ENCODE measurements at places on chromosomes 13 and 19.
A peak's percentile ranks its signal among the peaks of the same experiment; 100 is the strongest.

DNA sequence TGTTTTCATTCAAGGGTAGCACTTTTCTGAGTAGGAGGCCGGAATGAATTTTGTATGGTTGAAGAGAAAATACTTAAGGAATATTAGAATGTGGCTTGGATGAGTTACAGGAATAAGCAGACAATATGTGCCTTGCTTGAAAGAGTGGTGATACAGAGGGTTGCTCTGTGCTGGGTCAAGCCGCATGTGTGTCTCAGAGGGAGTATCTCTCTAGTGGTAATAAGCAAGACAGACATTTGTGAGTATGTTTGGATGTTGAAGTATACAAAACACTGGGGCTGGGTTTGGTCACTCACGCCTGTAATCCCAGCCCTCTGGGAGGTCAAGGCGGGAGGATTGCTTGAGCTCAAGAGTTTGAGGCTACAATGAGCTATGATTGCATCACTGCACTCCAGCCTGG, 103.9 kb downstream of the LMO7 start:
- DNase-seq: no peak

GRCh38 chr13:35343417-35343816, 133.1 kb downstream of the MAB21L1 start:
- DNase-seq: no peak

- peak; percentile 13 for DNase-seq
Measured at GRCh38 chr13:102195566-102196462, 206.0 kb downstream of the FGF14 start.

GRCh38 chr13:22926748-22927400, 253.9 kb upstream of the SGCG start:
- DNase-seq: no peak

- no peak for DNase-seq
Measured at GRCh38 chr13:21673539-21673788, 2.6 kb downstream of the FGF9 start.

- DNase-seq: peak; percentile 75
Measured at GRCh38 chr13:49927755-49928154, 8.4 kb downstream of the SPRYD7 start.

- DNase-seq: peak; percentile 61
Measured at GRCh38 chr13:80030491-80030890, 310.4 kb downstream of the SPRY2 start.

GRCh38 chr13:20401931-20402856, 123.5 kb downstream of the CRYL1 start:
- DNase-seq: peak; percentile 39

DNA sequence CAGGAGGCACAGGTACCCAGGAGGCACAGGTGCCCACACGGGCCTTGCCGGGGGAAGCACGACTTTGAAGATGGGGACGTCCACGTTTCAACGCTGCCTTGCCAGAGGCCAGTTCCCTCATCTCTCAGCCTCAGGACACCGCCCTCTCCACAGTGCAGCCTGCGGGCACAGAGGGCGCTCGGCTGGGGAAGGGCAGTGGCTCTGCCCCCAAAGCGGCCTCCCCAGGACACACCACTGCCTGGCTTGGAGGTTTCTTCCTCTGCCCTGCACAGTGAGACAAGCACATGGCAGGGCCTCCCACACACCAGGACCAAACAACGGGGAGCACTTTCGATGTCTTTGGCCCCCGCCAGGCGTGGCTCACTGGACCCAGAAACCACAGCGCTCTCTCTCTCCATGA, 73.0 kb downstream of the RASA3 start:
- DNase-seq: no peak

- no peak for DNase-seq
Measured at GRCh38 chr13:78689011-78689410, 30.1 kb upstream of the OBI1 start.

DNA sequence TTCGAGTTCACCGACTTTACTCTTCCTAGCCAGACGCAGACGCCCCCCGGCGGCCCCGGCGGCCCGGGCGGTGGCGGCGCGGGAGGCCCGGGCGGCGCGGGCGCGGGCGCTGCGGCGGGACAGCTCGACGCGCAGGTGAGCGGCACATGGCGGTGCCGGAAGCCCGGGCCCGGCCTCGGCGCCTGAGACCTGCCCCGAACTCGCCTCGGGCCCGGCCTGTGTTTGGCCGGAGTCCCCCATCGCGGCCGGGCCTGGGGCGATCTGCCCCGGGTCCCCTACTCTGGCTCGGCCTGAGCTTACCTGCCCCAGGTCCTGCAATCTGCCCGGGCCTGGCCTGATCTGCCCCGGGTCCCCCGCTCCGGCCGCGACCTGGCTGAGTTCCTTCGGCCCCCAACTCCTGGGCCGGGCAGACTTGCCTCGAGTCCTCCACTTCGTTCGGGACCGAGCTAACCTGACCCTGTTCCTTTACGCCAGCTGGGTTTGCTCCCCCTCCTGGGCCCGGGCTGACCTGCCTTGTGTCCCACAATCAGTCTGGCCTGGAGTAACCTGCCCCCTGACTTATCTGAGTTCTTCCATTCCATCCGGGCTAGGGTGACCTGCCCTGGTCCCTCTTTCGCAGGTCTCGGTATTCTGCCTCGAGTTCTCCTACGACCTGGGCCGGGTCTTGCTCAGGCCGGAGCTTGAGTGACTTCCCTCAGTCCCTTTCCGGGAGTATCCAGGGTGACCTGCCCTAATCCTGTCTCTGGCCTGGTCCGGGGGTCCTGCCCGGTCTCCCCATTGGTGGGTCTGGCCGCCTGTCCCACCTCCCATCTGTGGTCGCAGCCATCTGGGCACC, 764 bp downstream of the UPF1 start:
- DNase-seq: peak; percentile 30

- peak; percentile 85 for DNase-seq
Measured at GRCh38 chr19:54231077-54231931, 8.5 kb upstream of the LILRB3 start.

DNA sequence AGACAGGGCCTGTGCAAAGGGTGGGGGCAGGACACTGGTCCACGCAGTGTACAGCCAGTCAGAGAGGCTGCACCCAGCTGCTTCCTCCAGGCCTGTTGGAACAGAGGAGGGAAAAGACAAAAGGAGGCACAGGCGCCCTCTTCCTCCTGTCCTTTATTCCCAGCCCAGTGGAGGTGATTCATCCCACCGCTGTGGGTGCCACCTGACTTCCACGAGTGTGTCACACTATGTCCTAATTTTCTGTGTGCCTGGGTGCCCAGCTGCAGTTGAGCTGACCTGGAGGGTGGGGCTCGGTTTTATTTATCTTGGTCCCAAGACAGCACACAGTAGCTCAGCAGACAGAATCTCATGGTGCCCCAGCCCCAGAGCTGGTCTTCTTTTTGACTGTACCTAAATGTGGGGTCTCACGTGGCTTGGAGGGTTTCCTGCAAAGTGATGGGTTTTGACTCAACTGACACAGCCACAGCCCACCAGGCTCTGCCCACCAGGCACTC, 9.0 kb downstream of the EPS15L1 start:
- peak; percentile 72 for DNase-seq

GRCh38 chr13:102945886-102946285, 100.1 kb downstream of the ERCC5 start:
- DNase-seq: no peak

DNA sequence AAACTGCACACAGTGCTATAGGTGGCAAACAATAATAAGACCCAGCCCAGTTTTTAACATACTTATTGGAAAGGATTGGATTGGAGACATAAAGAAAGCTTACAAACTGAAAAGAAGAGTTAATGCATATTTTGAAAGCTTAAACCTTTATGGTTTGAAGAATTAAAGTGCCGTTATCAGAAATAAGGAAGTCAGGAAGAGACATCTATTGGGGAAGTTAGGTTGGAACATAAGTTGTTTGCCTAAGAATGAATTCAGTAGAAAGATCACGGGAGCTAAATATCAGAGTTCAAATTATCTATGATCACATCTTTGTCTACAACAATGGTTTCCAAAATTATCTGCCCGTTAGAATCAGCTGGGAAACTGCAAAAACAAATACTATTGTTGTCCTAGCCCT, 767.9 kb downstream of the PCDH9 start:
- no peak for DNase-seq

- no peak for DNase-seq
Measured at GRCh38 chr13:100594731-100595130, 6.1 kb upstream of the GGACT start.

GRCh38 chr19:41863209-41863931, 3.3 kb downstream of the RPS19 start:
- DNase-seq: no peak

GRCh38 chr13:113794086-113794485, 35.1 kb downstream of the TMEM255B start:
- DNase-seq: no peak

DNA sequence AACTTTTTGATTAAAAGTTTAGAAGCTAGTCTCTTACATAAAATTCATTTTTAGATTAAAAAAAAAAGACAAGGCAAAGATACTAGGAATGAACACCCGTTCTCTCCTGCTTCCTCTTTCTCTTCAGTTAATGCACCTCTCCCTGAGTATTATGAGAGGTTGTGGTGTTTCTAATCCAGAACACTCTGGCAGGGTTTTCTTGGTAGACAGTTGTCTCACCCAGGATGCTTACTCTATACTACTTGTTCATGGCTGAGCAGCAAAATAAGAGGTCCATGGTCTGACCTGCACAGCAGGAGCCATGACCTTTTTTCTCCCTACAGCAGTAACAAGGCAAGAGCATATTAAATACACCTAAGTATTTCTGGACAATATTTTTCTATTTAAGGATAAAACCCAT, 62.0 kb downstream of the MICU2 start:
- no peak for DNase-seq

DNA sequence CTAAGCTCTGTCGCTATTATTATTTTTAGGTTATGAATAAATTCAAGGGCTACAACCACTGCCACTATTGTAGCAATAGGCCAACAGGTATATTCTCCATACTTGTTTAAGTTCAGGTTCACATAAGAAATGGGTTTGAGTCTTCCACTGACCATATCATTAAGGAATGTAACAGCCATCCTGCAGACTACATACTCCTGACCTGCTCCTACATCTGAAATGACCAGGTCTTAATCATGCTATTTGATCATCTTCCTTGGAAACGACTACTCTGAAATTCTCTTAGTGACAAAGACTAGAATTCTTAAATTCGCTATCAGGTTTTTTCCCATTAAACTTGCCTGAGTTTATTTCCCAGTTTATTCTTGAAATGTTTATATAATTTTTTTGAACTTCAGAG, 66.8 kb downstream of the IPO5 start:
- no peak for DNase-seq

GRCh38 chr13:51258612-51259548, 36.7 kb downstream of the FAM124A start:
- no peak for DNase-seq

DNA sequence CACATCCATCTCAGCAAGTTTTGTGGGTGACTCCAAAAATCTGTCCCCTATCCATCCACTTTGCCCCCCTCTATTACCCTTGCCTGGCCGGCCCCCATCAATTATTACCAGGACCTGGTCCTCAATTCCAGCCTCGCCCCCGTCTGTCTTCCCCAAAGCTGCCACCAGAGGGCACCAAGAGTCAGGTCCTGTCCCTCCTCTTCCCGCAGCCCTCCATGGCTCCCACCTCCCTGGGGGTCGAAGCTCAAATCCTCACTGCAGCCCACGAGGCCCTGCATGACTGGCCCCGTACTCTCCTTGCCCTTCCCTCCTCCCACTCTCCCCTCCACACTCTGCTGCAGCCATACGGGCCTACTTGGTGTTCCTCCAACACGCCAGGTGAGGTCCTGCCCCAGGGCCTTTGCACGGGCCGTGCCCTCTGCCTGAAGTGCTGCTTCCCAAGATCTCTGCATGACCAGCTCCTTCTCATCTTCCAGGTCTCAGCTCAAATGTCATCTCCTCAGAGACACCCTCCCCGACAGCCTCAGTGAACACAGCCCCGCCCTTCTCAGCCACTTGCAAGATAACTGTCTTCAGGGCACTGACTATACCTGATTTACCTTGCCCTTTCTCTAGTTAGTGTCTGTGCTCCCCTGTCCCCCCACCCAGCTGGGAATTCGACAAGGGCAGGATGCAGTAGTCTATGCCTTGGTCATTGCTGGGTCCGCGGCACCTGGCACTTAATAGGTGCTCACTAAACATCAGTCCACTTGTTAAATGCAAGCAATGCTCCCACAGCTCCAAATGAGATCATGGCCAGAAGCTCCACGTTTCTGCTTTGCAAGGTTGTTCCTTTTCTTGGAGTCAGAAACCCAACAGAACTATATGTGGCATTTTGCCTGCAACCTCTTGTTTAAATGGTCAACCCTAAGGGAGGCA, 16.8 kb upstream of the SEMA6B start:
- peak; percentile 69 for DNase-seq

DNA sequence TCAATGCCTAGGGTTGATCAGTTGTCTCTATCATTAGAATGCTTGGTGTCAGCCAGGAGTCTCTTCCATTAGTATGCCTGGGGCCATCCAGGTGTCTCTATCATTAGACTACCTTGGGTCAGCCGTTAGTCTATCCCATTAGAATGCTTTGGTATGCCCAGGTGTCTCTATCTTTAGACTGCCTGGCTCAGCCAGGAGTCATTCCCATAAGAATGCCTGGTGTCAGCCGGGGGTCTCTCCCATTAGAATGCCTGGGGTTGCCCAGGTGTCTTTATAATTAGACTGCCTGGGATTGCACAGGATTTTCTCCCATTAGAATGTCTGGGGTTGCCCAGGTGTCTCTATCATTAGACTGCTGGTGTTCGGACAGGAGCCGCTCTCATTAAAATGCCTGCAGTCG, 1442.9 kb downstream of the UQCRFS1 start:
- no peak for DNase-seq

GRCh38 chr13:40375489-40376171, 290.8 kb downstream of the FOXO1 start:
- no peak for DNase-seq

GRCh38 chr13:19664481-19665230, 31.2 kb downstream of the MPHOSPH8 start:
- no peak for DNase-seq
